Activated effector memory CD4-positive, alpha-beta T cell treated with Interleukin-2 at 50 U/mL for 16 hours (primary cell): ENCODE measurements at places on chromosomes 7 and 10.

DNA sequence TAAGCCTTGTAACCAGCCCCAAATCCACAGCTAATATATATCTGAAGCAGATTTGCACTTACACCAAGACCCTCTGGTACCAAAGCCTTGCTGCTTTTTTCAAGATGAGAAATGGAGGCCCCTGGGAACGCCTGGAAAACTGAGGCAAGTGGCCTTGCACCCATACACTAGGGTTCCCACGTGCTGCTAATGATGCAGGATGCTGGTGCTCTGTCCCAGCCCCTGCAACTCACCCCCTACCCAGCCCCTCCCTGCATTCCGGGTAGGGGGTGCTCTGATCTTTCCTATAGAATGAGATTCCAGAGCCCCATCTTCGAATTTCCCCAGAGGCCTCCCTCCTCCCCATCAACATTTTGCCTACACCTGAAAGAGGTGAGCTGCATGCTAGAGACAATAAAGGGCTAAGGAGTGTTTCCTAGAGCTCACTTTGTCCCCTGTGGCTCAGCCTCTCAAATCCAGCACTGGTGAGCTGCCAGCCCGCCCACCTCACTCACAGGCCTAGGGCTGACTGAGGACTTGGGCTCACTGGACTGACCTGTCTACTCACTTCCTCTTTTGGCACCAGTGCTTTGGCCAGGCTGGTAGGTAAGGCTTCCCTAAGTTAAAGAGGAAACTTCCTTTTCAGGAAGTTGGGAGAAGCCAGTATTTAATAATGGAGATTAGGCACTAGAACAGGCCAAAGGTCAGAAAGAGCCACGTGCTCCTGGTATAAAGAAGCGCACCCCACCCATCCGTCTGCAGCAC is 9.8 kb downstream of the RBP4 start:
- DNase-seq: no peak

- DNase-seq: no peak
Observed at GRCh38 chr7:110386913-110387312, 704.0 kb upstream of the LRRN3 start.

- no peak for DNase-seq
Observed at GRCh38 chr7:66845379-66846095, 75.5 kb upstream of the TMEM248 start.

DNA sequence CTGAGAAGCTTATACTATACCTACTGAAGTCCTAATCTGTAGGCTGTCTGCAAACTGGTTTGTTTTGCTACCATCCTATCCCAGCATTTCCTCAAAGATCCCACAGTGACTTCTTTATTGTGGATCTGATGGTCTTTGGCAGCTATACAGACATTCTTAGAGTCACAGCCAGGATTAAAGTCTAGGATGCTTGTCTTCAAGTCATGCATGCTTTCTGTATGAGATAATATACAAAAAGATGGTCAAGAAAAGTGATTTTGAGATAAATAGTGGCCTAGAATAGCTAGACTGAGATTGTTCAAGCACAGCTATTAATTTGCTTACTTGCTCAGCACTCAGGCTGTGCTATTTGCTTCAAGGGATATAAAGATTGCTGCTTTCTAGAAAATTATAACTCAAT is 454.4 kb downstream of the AUTS2 start:
- DNase-seq: no peak

GRCh38 chr7:34875481-34875880 is 161.8 kb downstream of the DPY19L1 start:
- no peak for DNase-seq

GRCh38 chr10:11298116-11298515 is 280.4 kb downstream of the CELF2 start:
- no peak for DNase-seq

GRCh38 chr10:75033399-75034130 is 77.9 kb upstream of the SAMD8 start:
- DNase-seq: no peak

- no peak for DNase-seq
Observed at GRCh38 chr7:29265208-29265923, 70.8 kb downstream of the CHN2 start.

DNA sequence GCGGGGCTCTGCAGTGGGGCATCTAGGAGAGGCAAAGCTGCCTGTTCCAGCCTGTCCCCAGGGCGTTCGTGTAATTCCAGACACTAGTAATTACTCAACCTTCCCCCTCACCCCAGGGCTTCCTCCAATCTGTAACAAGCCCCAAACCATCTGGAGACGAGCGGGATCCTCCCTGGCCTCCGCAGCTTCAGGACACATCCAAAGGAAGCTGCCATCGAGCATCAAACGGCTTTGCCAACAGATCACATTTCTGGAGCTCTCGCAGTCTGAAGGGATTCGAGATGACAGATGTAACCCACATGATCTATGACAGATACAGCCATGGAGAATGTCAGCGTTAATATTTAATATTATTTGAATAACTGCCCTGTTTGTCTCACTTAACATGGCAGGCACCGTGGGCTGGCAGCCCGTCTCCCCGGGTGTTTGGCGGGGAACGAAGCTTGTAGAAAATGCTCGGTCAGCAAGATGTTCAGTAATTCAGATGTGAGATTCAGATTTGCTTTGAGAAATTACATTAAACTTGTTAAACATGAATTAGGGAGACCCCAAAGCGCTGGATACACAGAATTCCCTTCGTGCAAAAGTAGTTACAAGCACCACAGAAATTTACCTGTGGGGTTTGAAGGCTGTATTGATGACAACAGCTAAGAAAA is 108.5 kb upstream of the C7orf33 start:
- no peak for DNase-seq

DNA sequence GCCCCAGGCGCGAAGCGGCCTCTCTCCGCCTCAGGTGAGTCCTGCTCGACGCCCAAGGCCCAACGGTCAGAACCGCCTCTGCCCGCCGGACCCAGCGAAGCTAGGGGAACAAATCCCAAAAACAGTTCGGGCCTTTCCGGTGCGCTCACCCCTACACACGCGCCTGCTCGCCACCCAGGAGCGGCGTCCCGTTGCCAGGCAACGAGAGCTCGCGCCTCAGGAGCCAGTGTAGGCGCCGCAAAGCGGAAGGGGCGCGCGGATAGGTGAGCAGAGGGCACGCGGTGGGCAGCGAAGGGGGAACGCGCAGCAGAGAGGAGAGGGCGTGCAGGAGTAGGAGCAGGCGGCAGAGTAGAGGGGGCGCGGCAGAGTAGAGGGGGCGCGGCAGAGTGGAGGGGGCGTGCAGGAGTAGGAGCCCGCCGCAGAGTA is at the start of the genes DYDC1 and DYDC2:
DYDC1 (minus strand) TSS at position 193 of the 426 bp plus-strand sequence. CDS start 4,154 bp downstream, outside the sequence.
DYDC2 (plus strand) TSS at position 219 of the 426 bp plus-strand sequence. CDS start 5,663 bp downstream, outside the sequence.
- no peak for DNase-seq

- DNase-seq: no peak
Observed at GRCh38 chr7:69908454-69908853, 310.2 kb downstream of the AUTS2 start.

- DNase-seq: no peak
Observed at GRCh38 chr10:75356484-75356883, 45.1 kb downstream of the ZNF503 start.

DNA sequence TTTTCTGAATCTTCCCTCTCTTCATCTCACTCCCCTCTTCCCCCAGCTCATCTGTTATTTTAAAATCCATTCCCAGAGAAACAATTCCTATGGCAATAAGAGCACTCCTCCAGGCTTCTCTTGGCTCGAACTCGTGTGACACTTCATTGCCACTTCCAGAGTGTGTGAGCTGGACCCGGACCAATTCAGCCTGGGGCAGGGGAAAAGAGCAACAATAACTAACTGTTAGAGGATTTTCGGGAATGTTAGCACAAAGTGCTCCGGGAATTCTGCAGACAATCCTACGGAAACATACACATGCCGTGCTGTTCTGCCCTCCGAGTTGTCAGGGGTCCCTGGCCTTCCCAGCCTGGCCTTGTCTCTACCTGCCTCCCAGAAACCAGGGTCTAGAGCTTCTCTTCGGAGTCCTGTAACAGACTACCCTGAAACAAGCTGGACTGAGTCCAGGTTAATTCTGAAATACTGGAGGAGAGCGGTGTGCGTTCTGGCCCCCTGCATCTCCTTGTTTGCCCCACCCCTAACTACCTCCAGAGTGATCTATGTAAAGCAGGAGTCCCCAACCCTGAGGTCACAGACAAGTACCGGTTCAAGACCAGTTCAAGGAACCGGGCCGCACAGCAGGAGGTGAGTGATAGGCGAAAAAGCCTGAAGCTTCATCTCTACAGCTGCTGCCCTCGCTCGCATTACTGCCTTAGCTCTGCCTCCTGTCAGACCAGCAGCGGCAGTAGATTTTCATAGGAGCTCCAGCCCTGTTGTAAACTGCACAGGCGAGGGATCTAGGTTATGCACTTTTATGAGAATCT is 11.3 kb downstream of the COL26A1 start:
- DNase-seq: no peak

GRCh38 chr10:50431133-50431532 is 179.8 kb upstream of the ASAH2 start:
- no peak for DNase-seq

- no peak for DNase-seq
Observed at GRCh38 chr10:92413519-92413918, 122.6 kb downstream of the MARCHF5 start.

DNA sequence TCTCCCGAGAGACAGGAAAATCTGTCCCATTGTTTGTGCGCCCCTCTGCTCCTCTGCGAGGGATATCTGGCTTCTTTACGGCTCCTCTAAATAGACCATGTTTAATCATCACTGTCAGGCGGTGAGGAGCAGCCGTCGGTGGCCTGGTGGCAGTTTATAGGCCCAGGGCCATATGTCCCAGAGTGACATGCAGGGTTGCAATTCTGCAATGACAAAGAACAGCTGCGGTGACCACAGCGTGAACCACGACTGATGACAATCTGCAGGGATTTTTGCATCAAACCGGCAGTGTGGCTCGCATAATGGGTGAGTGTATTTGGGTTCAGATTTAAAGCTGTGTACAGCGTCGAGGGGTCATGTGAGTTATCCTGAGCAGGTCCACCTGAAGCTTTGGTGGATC is 41.5 kb downstream of the GATA3 start:
- no peak for DNase-seq

- no peak for DNase-seq
Observed at GRCh38 chr7:32868116-32868515, 23.4 kb downstream of the KBTBD2 start.

- DNase-seq: no peak
Observed at GRCh38 chr7:80763289-80763688, 124.8 kb downstream of the CD36 start.

- no peak for DNase-seq
Observed at GRCh38 chr7:6246251-6246917, 26.0 kb downstream of the CYTH3 start.

- DNase-seq: no peak
Observed at GRCh38 chr7:71385330-71385729, 253.4 kb downstream of the GALNT17 start.

GRCh38 chr7:46900312-46901263 is 681.3 kb downstream of the TNS3 start:
- no peak for DNase-seq

GRCh38 chr10:129626309-129626708 is 159.3 kb downstream of the MGMT start:
- no peak for DNase-seq

- no peak for DNase-seq
Observed at GRCh38 chr10:28296023-28296422, 6.8 kb downstream of the MPP7 start.

- DNase-seq: no peak
Observed at GRCh38 chr7:108138911-108139310, 8.8 kb upstream of the LAMB4 start.

DNA sequence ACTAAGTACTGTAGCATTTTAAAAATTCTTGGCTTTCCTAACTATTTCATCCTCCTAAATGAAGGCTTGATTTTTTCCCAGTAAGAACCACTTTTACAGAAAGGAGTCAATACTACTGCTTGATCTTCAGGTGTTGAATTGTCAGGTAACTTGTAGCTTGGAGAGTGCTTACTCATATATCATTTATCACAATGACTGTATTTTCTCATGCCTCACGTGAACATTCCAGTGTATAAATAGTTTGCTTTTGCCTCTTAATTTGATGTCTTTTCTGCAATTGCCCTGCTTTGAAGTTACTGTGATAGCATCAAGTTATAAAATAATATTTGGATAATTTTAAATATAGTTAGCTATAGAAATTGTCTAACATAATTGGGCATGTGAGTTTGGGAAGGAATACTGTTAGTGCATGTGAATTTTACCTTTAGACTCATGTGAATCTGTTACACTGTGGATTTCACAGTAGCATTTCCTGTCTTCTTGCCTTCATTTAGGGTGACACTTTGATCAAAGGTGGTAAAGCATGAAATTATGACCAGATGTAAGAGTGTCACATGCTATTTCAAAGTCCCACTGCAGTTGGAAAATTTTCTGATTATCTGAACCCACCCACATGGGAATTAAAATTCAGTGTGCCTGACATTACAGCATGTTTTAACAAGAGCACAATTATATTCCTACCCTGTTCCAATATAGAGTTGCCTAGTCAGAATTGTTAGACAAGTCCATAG is 962.8 kb downstream of the DNAJB9 start:
- no peak for DNase-seq

DNA sequence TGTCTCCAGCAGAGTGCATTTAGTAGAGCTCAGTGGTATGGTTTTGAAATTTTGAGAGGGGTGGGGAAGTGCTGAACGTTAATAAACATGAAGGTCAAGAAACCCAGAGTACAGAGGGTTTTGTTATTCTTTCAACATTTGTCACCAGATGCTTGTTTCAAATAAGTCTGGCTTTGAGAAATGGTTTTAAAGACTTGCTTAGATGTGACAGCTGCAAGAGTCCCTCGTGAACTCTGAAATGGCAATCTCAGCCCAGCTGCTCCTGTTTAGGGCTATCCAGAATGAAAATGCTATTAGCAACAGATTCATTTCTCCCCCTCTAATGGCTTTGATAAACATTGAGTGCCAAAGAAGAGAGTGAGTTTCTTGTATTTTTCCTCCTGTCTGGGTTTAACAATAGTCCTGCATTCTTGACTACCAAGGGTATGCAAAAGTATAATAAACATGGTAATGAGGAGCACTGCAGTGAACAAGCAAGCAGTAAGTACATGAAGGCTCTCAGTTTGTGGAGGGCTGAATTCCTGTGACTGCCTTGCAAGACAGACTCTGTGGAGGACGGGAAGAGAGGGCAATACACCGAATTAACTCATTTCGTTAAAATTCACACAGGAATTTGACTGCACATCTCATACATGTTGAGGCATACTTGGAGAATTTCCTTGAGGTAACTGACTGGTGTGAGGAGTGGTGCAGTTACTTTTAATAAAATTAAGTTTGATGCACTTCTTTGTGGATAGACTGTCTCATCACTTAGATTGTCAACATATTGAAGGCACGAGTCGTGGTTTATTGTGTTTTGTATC is 490.9 kb downstream of the REEP3 start:
- no peak for DNase-seq

DNA sequence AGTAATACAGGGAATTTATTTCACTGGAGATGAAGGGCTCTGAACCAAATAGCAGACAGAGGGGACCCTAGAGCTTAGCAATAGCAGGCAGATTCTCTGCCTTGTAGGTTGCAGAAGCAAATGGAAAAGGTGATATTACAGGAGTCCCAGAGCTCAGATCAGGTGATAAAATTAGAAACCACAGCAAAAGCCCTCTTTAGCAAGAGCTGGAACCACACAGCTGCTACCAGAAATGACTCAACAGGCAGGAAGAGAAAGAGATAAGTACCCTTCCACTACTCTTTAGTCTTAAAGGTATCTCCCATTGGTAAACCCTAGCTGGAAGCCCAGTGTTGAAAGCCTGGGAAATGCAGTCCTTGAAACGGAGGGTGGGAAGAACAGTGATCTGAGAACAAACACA is 535.6 kb upstream of the GHITM start:
- no peak for DNase-seq
